Mammary epithelial cell (primary cell): ENCODE measurements at places on chromosomes 13 and 19. TPM values are rescaled to one million over a fixed set of nuclear protein-coding genes. Genes with fewer than 3 reads are reported as not detected.

The LENG9 gene
- 4.5 and 6.3 TPM in 2 replicates for total RNA-seq

The CATSPERD gene
- total RNA-seq = not detected

The ZNF582 gene
- 2.4 and 2.8 TPM in 2 replicates for total RNA-seq

The FCAR gene
- not detected for total RNA-seq

The TEX101 gene
- not detected in 2 replicates for total RNA-seq

The RXFP2 gene
- total RNA-seq = not detected

The GIPC3 gene
- not detected in 2 replicates for total RNA-seq

The BEST2 gene
- total RNA-seq = 0.50 TPM

The SIGLEC8 gene
- total RNA-seq = not detected

The B3GNT8 gene
- total RNA-seq = 5.2 TPM

The CLPTM1 gene
- 36.5 TPM for total RNA-seq

The KLK4 gene
- not detected in 2 replicates for total RNA-seq

The RFXAP gene
- total RNA-seq = 4.4 and 6.7 TPM in 2 replicates

The KIR2DL1 gene
- not detected in 2 replicates for total RNA-seq

The NLRP4 gene
- not detected in 2 replicates for total RNA-seq

The UHRF1 gene
- 10.2 TPM for total RNA-seq

The CD70 gene
- total RNA-seq = not detected

The MRPS12 gene
- total RNA-seq = 49.1 and 58.8 TPM in 2 replicates

The CEACAM3 gene
- total RNA-seq = not detected in 2 replicates

The TPTE2 gene
- not detected in 2 replicates for total RNA-seq

The PSG5 gene
- total RNA-seq = 0.59 and 1.1 TPM in 2 replicates

The MVB12A gene
- total RNA-seq = 43.3 and 50.1 TPM in 2 replicates

The FBN3 gene
- total RNA-seq = not detected in 2 replicates

The SLAIN1 gene
- not detected for total RNA-seq

The HSPB6 gene
- not detected for total RNA-seq

The KLK1 gene
- 0.40 and 0.54 TPM in 2 replicates for total RNA-seq

The STOML3 gene
- not detected in 2 replicates for total RNA-seq

The FCGBP gene
- total RNA-seq = 0.17 TPM

The FFAR3 gene
- total RNA-seq = not detected in 2 replicates

The PRR20C gene
- not detected in 2 replicates for total RNA-seq

The PDS5B gene
- 14.0 and 22.4 TPM in 2 replicates for total RNA-seq

The TMEM38A gene
- 2.9 and 3.5 TPM in 2 replicates for total RNA-seq

The CDC42EP5 gene
- total RNA-seq = 27.7 and 30.0 TPM in 2 replicates

The PCDH17 gene
- total RNA-seq = not detected

The CEACAM7 gene
- total RNA-seq = not detected in 2 replicates

The RAX2 gene
- not detected in 2 replicates for total RNA-seq

The ZNF470 gene
- total RNA-seq = 4.9 and 5.8 TPM in 2 replicates

The ZIM2 gene
- not detected in 2 replicates for total RNA-seq

The TUBA3C gene
- not detected in 2 replicates for total RNA-seq
